ENCODE measurements at places on chromosomes 12 and 14.

DNA sequence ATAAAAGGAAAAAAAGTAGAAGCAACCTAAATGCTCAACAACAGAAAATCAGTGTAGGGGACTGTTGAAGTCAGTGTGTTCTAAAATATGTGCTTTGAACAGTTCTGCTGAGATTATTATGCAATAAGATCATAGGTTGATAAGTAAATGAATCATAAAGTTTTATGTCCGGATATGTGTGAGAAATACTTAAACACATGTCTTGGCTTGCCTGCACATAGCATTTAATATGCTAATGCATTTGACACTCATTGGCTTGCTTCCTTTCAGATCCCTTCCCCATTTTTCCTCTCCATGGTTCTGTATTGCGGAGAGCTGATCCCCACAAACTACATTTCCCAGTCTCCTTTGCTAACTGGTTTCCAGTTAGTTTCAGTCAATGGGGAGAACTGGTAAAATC, 573.8 kb upstream of the TBX3 start:
- DNase-seq: no peak

DNA sequence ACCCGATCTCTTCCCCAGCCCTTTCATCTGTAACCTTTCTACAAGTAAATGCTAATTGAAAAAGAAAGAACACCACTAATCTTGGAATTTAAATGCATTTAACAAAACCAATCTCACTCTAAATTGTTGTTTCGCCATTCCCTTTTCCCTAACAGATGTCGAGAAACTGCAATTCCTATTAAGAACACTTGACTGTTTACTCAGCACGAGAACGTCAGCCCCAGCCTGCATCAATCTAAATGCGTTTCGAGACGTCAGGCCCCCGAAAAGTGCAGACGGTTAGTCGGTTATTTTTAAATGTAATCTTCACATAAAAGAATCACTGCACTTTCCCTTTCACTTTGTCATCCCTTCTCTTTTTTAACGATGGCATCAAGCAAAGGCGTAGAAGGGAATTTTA, 837.6 kb downstream of the VRK1 start:
- no peak for DNase-seq

DNA sequence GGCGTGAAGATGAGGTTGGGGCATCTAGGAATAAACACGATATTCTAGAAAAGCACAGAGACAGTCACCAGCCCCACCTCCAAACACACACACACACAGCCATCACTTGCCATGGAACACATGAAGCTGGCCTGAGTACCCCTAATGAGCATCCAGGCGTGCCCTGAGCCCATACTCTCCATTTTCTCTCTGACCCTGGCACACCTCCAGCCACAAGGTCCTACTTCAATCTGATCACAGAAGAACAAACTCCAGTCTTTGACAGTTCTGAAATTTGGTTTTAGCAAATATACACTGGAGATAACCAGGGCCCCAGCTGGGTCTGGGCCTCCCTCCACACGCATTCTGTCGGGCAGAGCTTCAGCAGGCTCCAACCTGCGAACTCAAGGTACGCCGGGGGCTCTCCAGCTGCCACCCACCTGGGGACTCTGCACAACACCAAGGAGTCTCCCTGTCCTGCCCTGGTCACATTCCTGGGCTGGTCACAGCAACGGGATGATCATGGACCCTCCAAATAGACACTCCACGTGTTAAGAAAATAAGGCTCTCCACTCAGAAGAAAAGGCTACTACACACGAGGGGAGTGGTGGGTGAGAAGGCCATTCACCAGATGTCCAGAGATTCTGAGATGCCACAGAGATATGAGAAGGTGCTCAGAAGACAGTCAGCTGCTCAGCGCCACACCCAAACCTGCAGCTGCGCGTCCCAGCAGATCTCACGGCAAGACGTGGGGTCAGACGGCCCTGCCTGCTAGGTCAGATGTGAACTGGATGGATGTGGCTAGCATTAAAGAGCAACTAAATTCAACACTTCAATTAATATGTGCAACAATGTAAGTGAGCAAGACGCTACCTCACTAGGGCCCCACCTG, 57.0 kb upstream of the PNMA1 start:
- DNase-seq: no peak

DNA sequence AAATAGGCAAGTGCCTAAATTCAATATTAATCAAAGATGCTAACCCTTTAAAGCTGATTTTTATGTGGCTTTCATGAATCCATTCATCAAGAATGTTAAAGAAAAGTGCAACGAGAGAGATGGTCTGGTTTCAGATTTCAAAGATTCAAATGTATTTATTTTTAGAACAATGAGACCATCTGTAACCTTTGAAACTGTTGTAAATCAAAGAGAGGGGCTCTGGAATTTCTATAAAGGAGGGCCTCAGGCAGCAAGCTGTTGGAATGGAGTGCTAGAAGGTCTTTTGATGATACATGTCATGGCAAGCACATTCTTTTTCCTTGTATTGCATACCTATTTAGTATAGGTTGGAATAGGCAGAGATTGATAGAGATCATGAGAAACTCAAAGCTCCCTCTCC, 433.0 kb downstream of the LRIG3 start:
- no peak for DNase-seq

- DNase-seq: no peak
These were observed 127.9 kb upstream of the TMPO start for GRCh38 chr12:98387444-98387843.

GRCh38 chr12:19971361-19972280, 396.7 kb upstream of the PDE3A start:
- no peak for DNase-seq

DNA sequence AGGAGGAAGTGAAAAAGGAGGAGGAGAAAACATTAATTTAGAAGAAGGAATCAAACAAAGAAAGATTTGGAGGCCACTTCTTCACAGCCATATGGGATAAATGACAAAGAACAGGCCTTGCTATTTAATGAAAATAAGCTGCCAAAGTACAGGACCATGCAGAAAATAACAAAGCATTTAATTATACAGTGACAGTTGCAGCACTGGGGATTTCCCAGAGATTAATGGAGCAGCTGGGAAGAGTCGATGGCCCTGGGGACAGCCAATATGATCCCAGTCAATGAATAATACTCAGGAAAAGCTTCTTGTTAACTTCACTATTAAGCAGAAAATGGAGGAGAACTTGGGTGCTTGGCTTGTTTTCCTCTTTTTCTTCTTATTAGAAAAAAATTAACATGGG, 34.6 kb downstream of the RERG start:
- DNase-seq: no peak

DNA sequence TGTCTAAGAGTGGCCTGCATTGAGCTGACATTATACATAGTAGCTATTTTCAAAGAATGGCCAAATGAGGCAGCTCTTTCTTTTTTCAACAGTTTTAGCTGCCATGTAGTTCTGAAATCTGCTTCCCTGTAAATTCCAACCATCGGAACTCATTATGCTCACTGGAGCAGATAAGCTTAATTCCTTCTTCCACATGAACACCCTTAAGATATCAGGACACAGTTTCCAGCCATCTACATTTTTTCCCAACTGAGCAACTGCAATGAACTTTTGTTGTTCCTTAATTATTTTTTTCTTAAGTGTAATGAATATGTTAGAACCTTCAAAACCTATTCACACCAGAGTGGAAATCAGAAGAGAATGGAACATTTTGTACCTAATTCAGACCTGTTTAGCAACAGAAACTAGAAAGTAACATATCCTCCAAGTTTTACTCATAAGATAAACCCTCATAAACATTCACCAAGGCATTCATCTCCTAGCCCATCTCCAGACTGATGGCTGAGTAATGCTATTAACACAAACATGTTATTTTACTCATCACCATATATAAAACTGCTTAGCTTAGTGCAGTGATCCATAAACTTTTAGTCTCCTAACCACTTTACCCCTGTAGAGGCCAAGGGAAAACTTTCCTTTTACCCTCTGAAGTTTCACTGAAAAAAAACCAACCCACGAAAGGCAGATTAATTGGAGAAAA, 296.1 kb upstream of the SYT1 start:
- no peak for DNase-seq

DNA sequence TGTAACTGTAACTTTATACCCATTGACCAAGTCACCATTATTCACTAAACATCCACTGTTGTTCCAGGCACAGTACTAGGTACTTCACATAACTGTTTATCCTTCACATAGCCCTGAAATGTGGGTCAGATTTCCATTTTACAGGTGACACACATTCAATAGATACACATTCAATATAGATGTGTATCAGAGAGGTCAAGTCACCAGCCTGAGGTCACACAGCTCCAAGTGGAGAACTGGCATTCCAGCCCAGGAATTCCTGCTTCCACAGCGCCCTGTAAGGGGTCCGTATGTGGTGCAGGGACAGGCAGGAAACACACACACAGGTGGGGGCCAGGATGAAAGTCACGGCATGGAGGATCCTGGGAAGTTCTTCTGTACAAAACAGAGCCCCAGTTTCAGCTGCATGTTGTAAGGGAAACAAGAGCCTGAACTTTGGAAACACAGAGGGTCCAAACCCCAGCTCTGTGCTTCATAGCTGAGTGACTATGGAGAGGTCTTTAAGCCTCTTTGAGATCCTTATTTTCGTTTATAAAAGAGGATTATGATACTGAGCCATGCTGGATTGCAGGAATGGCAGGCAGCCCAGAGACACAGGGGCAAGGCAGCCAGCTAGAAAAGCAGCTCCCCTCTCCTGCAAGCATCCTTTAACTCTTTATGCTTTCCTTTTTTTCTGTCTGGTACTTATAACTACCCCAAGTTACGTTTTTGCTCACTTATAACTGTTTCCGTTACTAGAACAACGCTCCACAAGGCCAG, 50.3 kb upstream of the DICER1 start:
- DNase-seq: no peak

- DNase-seq: no peak
These were observed 40.8 kb downstream of the PAX9 start for GRCh38 chr14:36702474-36702873.

GRCh38 chr12:53268630-53269562, 797 bp downstream of the ESPL1 start:
- DNase-seq: no peak

DNA sequence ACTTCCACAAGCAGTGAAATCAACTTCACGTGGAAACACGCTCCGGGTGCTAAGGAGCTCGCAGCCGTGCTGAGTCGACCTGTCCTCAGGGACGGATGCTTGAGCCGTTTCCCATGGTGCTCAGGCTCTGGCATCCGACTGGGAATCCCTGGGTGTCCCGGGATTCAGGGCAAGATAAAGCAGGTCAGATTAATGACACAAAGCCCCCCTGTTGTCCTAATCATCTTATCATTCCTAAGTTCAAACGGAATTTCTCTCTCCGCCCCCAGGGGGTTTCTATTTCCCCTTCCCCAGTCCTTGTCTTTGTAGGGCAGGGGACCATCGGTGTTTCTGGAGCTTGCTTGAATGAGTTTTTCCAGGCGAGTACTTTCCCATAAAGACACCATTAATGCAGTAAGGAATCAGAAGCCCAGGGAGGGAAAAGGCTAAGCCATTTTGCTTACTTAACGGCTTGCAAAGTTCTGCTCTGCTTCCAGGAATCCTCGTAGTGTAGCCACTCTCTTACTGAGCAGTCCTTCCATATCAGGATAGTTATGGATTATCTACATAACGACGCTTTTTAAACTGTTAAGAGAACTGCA, 116.5 kb downstream of the TMEM132C start:
- no peak for DNase-seq

DNA sequence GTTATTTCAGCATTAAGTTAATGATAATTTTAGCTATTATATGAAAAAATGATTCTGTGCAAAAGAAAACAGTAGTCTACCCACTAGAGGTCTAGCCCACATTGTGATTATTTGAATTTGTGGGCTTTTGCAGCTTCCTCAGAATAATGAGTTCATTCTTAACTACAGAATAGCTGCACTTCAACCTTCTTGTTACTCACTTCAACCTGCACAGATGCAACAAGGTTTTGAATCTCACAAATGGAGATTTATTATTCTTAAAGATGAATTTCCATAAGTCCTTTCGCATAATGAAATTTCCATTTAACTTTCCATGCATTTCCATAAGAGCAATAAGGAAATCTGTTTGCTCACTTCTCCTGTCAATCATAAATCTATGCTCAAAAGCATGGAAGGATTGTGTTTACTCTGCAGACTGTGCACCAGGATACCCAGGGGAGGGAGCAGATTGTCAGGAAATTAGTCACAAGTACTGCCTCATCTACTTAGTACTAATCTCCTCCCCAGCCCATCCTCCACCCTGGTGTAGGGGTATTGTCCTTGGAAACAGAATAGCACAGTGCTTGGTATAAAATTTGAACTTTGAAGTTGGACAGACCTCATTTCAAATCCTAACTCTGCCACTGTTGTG, 24.1 kb downstream of the PTGER2 start:
- no peak for DNase-seq

- peak; percentile 58 for DNase-seq
These were observed 20.6 kb downstream of the RDH12 start for GRCh38 chr14:67722293-67722692.

DNA sequence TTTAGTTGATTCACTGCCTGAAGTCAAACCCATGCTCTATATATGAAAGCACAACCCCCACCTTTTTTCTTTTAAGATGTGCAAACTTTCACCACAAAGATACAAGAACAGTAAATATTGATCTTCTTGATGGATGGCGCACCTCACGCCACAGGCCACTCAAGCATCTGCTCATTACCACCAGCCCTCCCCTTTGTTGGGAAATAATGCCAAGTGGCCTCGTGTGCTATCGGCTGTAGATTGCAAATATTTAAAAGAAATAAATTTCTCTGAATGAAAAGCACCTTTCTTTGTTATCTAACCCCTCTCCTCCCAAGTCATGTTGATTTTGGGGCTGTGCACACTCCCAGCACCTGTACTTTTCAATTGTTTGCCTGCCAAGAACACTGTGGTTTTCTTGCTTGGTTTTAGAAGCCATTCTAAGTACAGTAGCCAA, 122.7 kb downstream of the C12orf42 start:
- DNase-seq: no peak

GRCh38 chr14:71273366-71273765, 366.1 kb downstream of the PCNX1 start:
- no peak for DNase-seq

DNA sequence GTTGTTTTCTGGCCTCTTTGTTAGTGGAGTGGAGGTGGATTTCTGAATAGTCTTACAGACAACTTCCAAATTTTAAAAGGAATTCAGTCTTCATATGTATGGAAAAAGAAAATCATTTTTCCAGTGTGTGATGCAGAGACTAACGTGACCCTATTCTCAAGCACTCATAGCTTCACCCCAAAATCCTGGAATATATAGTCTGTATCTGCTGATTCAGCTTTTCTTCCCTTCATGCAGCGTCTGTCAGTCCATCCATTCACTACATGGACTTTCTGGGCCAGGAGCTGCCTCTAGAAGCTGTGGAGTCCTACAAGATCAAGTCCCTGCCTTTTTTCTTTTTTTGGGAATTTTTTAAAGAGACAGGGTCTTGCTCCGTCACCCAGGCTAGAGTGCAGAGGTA, 23.8 kb downstream of the KLC1 start:
- no peak for DNase-seq

GRCh38 chr12:32714772-32715171, 35.7 kb downstream of the DNM1L start:
- DNase-seq: no peak

DNA sequence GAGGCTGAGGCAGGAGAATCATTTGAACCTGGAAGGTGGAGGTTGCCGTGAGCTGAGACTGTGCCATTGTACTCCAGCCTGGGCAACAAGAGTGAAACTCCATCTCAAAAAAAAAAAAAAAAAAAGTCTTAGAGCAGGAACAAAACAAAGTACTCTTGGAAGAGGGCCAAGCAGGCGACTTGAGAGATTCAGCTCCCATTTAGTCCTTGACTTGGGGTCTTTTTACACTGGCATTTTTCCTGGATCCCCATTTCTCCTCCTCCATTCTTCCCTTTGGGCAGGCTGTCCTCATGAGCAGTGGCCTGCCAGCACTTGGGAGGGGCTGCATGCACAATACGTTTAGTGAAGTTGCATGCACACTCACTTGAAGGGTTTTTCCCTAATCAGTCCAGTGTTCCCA, 72.9 kb downstream of the C14orf132 start:
- no peak for DNase-seq

GRCh38 chr12:42217656-42218055, 20.4 kb downstream of the YAF2 start:
- no peak for DNase-seq

Measured in uterus (tissue), 4 donors.